ENCODE measurements at places on chromosomes 2 and 18.

DNA sequence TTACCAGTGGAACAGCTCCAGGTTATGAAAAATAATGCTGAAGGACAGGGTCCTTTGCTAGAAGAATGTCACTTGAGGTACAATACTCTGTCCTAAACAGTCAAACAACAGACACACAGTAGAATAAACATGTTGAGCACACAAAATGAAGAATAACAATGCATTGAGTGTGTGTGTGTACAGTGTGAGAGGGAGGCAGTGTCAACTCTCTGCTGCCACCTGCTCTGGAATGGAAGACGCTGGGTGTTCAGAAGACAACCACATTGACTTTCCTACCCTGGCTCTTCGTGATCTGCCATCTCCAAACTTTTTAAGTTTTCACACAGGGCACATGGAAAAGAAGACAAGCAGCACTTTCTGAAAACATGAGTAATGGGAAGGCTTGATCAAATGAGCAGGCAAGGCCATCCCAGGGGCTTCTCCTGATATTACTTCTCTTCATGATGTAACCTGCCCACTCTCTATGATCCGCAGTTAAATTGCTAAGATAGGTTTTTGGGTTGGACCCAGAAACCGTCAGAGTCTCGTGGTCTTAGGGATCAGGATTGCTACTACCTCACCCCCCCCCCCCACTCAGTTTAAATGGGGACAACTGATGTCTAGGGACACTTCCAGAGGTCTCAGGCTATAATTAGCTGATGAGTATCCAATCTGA is 533.2 kb upstream of the TNP1 start:
- no peak for DNase-seq

DNA sequence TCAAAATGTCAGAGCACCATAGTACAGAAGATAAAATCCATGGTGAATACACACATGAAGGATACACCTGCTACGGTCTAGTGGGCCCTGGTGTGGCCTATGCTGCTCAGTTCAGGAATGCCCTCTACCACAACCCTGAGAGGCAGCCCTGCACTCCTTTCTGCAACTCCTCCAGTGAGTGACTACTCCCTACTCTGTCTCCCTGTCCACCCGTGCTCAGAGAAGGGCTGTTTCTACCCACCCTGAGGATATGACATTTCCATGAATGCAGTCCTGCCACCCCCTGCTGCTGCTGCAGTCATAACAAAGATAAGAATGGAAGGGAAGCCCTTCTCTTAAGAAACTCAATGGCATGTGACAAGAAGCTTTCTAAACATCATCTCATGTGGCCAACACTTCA is 137.0 kb downstream of the EN1 start:
- no peak for DNase-seq

DNA sequence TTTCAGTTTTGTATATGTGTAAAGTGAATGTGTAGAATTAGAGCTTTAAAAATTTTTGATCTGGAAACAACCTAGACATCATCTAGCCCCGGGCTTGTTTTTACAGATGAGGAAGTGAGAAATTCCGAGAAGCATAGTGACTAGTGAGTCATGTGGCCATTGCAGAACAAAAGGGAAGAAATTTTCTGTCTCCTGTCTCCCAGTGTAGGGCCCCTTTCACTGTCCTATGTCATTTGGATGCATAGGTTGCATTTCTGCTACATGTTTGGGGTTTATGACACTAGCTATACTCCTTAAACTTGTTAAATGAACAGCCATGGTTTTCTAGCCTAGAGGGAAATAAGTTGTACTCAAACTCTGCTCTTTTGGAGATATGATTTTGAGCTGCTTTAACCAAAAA is 84.6 kb downstream of the PLCL1 start:
- peak; percentile 80 for DNase-seq

- DNase-seq: peak; percentile 43
Measured at GRCh38 chr2:122451040-122451439, 695.6 kb downstream of the TSN start.

- no peak for DNase-seq
Measured at GRCh38 chr18:58338961-58339592, 289.8 kb downstream of the ALPK2 start.

DNA sequence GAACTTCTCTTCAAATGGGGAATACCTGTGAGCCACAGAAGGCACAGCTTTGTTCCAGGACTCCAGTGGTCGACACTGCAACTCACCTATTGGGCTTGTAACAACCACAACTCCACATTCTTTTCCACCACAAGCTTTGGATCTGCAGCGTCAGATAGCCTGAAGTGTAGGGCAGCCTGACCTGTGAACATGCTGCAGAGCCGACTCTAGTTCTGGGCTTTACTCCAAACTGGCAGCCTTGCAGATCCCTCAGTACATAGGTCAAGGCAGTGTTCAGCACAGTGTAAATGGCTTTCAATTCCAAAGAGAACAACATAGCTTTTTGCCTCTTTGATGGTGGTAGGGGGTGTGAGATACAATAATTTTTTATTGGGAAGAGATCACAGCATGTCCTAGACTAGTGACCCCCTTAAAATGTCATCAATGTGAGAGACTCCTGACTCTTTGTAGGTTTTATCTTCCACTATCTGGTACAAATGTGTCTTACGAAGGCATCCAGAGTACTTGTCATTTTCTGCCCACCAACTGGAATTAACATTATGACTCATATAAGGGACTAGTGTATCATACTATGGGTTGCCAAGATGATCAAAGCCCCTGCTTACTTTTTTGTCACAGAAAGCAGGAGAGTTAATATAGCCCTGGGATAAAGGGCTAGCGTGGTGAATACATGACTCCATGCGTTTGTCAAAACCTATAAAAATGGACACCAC is 149.8 kb downstream of the COPS8 start:
- DNase-seq: no peak

- no peak for DNase-seq
Measured at GRCh38 chr2:48395658-48396057, 134.3 kb upstream of the STON1 start.

DNA sequence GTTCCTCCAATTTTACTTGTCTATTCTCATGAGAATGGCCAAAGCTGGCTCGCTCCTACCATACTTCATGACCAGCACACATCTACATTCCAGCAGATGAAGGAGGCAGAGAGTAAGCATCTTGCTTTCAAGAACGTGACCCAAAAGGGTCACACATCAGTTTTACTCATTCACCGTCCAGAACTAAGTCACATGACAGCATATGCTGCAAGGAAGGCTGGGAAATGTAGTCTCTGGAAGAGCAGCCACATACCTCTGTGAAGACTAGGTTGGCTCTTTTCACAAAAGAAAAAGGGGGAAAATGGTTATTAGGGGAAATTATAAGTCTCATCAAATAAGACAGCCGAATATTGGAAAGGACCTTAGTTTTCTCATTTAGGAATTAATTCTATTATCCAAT is 835.3 kb downstream of the EPHA4 start:
- DNase-seq: no peak

DNA sequence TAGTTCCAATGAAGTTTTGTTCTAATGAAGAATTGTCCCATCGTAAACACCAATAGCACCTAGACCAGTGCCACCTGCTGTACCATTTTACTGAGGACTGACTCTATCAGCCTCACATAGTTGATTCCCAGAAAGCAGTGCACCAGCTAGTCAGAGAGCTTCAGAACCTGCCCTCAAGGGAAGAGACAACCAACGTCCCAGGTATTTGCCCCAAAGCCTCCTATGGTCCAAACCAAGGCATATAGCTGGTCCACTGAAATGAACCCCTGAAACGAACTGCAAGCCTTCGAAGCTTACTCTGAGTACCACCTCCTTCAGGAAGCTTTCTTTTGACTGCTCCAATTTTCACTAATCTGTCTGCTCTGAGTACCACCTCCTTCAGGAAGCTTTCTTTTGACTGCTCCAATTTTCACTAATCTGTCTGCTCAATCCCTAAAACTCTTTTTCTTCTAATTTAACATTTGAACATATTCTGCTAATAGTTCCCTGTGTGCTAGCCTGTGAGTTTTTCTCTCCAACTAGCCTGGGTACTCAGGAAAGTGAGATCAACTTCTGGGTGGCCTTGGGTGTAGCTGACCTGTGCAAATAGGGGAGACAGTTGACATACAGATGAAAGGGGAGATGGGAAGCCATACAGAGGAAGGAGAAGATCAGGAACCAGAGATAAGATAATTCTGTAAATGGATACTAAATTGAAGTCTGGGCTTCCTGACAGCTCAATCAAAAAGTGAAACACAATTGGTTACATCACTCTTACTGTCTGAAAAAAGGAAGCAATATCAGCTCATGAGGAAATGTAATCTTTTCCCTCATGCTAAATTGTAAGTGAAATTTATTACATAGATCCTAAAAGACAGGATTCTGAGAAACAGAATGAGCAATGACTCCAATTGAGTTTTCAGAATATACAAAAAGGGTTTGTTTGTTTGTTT is 33.5 kb upstream of the EML4 start:
- DNase-seq: no peak

DNA sequence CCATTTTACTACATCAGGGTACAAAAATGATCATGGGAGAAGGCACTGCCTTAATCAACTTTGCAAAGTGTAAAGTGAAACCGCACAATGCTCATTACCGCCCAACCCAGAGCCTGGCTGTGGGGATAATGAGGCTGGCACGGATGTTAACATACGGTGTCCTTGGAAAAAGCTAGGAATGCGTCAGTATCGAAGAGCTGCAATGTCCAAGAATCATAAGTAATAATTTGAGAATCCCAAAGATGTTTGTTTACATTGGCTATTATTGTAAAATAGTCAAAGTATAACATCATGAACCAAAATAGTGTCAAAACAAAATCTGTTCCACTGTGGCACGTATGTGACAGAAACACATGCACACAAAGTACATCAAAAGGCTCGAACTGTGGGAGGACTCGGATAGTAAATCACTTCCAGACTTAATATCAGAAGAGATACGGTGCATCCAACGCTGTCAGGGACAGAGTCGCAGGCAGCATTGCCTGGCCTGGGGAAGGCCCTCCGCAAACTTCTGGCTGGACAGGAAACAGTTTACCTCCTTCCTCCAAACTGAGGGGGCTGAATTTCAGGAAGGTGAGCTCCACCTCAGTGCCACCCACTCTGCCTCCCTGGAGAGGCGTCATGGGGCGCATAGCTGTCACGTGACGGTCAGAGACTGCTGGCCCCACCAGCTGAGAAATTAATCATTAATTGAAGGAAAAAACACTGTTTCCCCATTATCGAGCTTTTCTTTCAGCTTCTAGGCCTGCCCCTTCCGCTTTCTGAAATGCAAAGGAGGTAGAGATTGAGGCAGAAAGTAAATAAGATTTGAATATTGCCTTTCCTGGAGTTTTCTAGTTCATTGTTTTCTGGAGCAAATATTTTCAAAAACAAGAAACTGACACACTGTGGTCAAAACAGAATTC is 1.8 kb upstream of the ID2 start:
- DNase-seq: no peak

DNA sequence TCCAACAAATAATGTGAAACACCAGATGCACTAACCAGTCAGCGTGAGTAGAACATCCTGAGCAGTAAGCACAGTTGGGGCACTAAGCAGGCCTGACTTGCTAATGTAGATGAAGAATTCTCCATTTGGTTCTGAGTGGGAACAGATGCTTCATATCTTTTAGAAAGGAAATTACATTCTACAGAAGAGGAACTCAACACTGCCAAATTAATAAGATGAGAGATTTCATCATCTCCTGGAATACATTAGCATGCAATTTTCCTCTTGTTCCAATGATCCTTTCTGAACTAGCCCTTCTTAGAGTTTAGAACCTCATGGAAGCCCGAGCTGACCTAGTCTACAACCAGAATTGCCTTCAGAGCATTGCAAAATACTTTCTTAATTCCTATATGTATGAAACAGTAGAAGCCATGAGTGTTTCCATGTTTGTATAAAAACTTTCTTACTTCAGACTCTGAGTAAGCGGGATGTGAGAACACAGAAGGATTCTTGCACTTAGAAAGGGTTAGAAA is 34.8 kb downstream of the COL5A2 start:
- DNase-seq: no peak

DNA sequence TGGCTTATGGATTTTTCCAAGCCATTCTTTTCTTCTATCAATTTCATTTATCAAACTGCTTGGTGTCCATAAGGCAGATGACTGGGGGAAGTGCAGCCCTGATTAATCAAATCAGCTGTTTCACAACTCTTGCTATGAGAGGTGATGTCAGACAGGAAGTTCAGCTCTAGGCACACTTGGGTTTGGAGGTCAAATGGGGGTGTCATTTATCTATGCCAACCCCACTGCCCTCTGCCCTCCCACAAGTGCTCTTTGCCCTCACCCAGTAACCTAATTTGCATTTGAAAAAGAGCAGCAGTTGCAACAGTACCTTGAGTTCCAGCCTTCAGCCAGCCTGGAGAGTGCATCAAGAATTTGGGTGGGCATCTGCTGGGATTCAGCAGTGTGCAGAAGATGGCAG is 431.3 kb upstream of the SPRED2 start:
- no peak for DNase-seq

DNA sequence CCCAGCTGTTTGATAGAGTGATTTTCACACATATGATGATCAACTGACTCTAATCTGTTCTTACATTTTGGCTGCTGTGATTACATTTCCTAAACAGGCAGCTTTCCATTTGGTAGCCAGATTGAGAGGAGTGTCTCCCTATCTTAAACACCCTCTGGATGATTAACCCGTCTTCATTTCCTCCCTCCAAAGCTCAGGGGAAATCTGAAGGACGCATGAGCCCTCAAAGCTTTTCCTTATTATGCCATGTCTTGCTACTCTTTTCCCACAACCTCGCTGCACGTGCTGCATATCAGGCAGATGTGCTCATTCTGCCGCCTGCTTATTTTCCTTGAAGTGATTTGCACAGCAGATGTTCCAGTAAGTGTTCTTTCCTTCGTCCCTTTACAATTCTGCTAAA is 837.4 kb downstream of the LRRTM4 start:
- no peak for DNase-seq

DNA sequence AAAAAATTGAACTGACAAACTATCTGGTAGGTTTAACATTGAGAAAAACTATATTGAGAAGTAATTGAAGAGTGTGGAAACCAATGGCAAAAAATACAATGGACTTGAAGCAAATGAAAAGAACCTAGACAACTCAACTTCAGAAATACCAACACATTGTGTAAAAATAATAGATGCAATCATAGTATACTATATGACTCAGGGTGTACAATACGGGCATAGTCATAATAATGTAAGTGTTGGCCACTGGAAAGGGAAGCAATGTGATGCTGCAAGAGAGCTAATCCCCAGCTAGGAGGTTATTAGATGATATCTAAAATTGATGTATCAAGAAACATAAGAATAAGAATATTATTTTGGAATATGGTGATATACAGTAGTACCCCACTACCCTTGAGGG is 45.3 kb downstream of the SMAD7 start:
- no peak for DNase-seq

- no peak for DNase-seq
Measured at GRCh38 chr2:25387876-25388449, 46.2 kb upstream of the DNMT3A start.

- DNase-seq: no peak
Measured at GRCh38 chr2:241195506-241196130, 7.1 kb downstream of the ANO7 start.

- no peak for DNase-seq
Measured at GRCh38 chr2:135494917-135495316, 36.1 kb downstream of the ZRANB3 start.

- DNase-seq: no peak
Measured at GRCh38 chr2:118103951-118104940, 16.0 kb downstream of the INSIG2 start.

GRCh38 chr18:24552218-24552617 is 91.8 kb downstream of the HRH4 start:
- DNase-seq: no peak

- no peak for DNase-seq
Measured at GRCh38 chr2:67055387-67056304, 341.5 kb upstream of the ETAA1 start.

GRCh38 chr2:239075918-239076758 is 228.3 kb downstream of the TWIST2 start:
- no peak for DNase-seq

- no peak for DNase-seq
Measured at GRCh38 chr2:24432121-24432520, 58.9 kb upstream of the NCOA1 start.

Data from MM.1S (cell line).